ENCODE measurements at places on chromosomes 11 and 22. TPM values are rescaled to one million over a fixed set of nuclear protein-coding genes. Genes with fewer than 3 reads are reported as not detected.

GRCh38 chr11:93194673-93195291 is 3.0 kb downstream of the SLC36A4 start:
- no peak for DNase-seq

DNA sequence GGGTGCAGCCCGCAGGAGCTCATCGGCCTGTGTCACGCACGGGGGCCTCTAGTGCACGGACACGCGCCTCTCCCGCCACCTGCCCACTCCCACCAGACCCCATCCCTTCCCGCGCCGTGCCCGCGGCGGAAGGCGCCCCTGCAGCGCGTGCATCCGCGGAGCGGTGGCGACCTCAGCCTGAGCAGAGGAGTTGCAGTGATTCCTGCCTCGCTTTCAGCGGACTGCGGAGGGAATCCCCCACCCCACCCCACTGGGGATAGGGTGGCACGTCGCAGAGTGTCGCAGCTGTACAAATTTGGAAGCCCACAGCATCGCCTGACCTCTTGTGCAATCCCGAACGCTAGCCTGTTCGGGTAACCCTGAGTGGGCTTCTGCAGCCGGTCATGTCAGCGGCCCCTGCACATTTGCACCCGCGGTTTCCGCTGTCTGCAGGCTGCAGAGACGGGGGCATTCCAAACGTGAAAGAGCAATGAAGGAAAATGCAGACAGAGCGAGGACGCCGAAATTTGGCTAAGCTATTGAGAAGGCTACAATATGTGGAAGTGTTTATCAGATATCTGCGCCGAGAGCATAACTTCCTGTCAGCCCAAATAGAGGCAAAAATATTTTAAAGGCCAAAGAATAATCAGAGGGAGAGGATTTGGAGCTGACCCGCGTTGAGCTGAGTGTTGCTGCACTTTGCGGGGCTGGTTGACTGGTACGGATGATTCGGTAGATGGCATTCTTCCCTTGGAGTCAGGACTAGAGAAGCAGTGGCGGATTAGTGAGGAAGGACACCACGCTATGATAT is 617 bp upstream of the ARHGAP20 start:
- DNase-seq, result no peak

GRCh38 chr22:46941968-46942798 is 179.7 kb downstream of the TBC1D22A start:
- DNase-seq, result no peak

DNA sequence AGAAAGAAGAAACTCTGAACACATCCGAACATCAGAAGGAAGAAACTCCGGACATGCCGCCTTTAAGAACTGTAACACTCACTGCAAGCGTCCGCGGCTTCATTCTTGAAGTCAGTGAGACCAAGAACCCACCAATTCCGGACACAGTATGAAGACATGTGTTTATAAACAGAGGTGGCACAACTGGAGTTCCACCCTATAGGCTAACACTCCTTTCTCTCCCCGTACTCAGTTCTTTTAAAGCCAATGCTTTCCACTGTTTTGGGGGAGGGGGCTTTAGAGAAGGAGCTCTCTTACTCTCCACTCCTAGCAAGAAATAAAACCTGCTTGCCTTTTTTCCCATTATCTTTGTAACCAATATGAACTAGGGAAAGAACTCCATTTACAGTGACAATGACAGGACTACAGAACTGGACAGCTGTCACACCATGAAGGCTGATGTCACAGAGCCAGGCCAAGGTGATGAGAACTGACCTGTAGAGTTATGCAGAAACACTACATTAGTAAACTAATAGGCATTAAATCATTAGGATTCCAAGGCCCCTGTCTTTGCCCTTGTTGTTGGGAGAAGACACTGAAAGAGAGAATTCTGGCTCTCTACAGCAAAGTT is 733 bp downstream of the TRIM5 start:
- DNase-seq, result no peak

GRCh38 chr11:37107415-37107814 is 509.4 kb upstream of the RAG2 start:
- no peak for DNase-seq

DNA sequence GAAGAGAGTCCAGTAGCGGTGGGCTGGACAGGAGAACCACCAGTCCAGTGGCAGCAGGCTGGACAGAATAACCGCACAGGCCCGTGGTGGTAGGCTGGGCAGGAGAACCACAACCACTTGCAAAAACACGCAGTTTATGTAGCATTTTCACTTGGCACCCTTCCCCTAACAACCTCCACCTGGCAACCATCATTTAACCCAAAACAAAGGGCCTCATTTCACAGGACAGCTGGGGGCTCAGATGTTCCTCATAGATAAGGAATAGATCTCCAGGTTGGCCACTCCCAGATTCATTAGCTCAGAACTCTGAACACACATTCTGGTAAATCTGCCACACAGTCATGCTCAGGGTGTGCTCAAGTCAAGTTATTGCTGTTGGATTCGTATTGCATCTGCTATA is 41.2 kb downstream of the SYTL2 start:
- DNase-seq, result no peak

DNA sequence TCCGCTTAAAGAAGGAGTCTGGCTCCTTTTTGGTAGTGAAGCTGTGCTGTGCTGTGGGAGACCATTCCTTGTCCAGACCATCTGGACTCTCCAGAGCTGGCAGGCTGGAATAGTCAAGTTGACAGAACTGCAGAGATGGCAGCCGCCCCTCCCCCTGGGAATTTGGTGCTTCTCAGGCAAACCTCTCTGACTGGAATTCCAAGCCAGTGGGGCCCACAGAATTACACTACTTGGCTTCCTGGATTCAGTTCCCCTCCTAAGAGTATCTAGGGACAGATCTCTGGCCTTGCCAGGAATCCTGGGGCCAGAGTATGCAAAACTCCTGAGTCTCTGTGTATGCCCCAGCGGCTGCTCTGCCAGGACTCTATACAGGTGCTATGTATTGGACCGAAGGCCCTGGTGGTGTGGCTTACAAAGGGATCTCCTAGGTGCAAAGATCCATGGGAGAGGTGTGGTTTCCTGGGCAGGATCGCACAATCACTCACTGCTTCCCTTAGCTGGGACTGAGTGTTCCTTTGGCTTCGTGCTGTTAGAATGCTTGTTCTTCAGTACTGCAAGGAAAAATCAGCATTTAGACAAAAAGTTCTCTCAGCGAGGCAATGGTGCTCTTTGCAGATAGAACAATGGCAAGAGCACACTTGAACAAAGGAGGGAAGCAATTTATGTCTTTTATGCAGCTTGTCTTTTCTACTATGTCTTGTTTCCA is 86.8 kb downstream of the PRMT3 start:
- DNase-seq, result no peak

DNA sequence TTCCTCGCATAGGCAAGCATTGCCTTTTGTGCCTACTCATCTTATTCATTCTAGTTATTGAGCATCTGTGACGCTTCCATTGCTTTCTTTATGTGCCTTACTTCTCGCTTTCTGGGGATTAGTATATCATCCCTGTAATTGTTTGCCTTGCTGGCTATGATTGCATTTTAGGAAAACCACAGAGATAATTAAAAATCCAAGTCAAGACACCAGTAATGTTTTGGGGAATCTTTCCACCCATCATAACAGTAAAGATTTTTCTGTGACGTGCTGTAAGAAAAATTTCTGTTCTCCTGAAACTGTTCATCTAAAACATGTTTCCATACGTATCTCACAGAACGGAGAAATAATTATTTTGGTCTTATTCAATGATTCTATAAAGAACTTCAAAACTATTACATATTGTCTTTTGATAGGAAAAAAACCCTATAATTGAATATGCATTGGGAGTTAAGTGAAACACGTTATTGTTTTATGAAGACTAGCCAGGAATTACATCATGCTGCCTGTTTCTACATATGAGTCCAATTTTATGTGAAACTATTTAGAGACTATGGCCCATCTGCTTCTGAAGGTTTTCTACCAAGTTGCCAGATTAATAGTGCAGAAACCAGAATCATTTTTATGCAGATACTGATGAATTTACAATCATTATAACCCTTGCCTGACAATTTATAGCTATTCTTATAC is 133.7 kb upstream of the FIBIN start:
- no peak for DNase-seq

Gene APOL1
- total RNA-seq, result 25.6 TPM

Gene HDHD5
- total RNA-seq, result 39.6 TPM

Gene FGF4
- not detected for total RNA-seq

Gene SCN2B
- total RNA-seq, result 20.0 TPM

Gene OR51E2
- not detected for total RNA-seq

Gene CABP4
- total RNA-seq, result 0.11 TPM

Gene TCP11L1
- total RNA-seq, result 9.0 TPM

Gene SLC1A2
- 8.8 TPM for total RNA-seq

Gene CD6
- total RNA-seq, result 0.86 TPM

Gene CRYAB
- total RNA-seq, result 8,606 TPM

Gene DRD4
- 0.81 TPM for total RNA-seq

Gene ZFPL1
- total RNA-seq, result 23.5 TPM
